Skeletal muscle tissue (tissue), 5 donors: ENCODE measurements at places on chromosomes 1 and 21. TPM values are rescaled to one million over a fixed set of nuclear protein-coding genes. Genes with fewer than 3 reads are reported as not detected.

FGGY gene
- 52.2 TPM for total RNA-seq

TAF1A gene
- 11.0 TPM for total RNA-seq

CHD1L gene
- 23.5 TPM for total RNA-seq

RHEX gene
- 3.1 TPM for total RNA-seq

ZNF697 gene
- total RNA-seq, result 13.6 TPM

TMEM222 gene
- total RNA-seq, result 14.1 TPM

CENPF gene
- total RNA-seq, result 4.7 TPM

CPTP gene
- total RNA-seq, result 8.4 TPM

LCE1A gene
- not detected for total RNA-seq

SYT11 gene
- total RNA-seq, result 10.4 TPM

PRMT6 gene
- total RNA-seq, result 16.2 TPM

RIPPLY3 gene
- not detected for total RNA-seq

OR2L2 gene
- not detected for total RNA-seq

CCDC28B gene
- 58.5 TPM for total RNA-seq

BSND gene
- not detected for total RNA-seq

KRTAP13-3 gene
- not detected for total RNA-seq

IFNLR1 gene
- total RNA-seq, result not detected

ITLN2 gene
- not detected for total RNA-seq

GJA8 gene
- total RNA-seq, result not detected

GCSAML gene
- 0.52 TPM for total RNA-seq

BCL2L15 gene
- under 0.01 TPM for total RNA-seq

ZNF593OS gene
- total RNA-seq, result not detected

NECTIN4 gene
- not detected for total RNA-seq

FCGR3B gene
- 2.6 TPM for total RNA-seq

EDARADD gene
- total RNA-seq, result under 0.01 TPM

SIK1 gene
- total RNA-seq, result 3.1 TPM

HSD3B2 gene
- not detected for total RNA-seq

S100A1 gene
- 0.52 TPM for total RNA-seq

ACTRT2 gene
- not detected for total RNA-seq

MROH9 gene
- total RNA-seq, result not detected
